ENCODE measurements at places on chromosomes 3 and 15. TPM values are rescaled to one million over a fixed set of nuclear protein-coding genes. Genes with fewer than 3 reads are reported as not detected.

DNA sequence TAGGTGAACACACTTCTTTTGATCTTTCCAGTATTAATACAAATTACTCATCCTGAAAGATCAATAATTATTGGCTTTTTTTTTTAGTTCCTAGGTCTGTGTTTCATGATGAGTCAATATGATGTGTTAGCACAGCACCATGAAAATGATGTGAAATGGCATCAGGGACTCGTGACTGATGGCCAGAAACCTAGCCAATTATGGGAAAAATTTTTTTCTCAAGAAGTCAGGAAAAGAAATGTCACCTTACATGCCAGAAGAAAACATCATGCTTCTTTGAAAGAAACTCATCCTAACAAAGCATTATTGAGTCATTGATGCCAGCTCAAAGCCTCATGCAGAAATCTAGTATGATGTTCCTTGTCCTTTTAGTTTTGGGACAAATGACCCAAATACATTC lies 468.3 kb upstream of the CBLB start:
- DNase-seq: no peak

The UBE3A gene
- 105 TPM for total RNA-seq

DNA sequence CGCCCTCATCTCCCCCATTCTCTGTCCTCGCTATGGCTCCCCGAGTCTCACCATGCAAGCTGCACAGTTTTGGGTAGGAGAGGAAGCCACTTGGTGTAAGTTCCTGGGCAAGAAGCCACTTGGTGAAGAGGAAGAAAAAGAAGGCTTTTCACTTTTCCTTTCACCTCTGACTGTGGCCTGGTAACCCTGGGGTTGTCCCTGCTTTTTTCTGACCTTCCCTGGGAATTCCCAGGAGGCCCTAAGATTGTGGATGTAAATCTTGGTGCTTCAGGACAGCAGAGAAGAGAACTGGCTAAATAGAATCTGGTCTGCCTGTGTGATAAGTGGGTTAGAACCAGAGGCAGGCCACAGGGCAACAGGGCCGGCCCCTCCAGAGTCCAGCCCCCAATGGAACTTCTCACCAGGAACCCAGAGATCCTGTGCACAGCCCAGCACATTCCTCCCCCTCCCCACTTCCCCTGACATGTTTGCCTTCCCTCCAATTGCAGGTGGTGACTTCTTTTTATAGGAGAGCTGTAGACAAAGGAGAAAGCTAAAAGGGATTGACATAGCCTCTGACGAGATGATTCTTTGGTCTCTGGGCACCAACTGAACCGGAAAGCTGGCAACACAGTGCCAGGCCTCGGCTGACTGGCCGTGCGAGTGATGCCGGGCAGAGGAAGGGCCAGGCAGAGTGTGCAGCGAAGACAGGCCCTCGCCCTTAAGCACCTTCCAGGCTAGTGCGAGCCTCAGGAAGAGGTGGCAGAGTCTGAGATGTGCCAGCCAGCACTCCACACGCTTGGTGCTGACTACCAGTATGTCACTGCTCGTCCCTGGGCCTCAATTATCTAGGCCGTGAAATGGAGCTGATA lies 19.4 kb upstream of the SKOR1 start:
- no peak for DNase-seq

The USP13 gene
- total RNA-seq: 9.4 TPM

The AADACL2 gene
- total RNA-seq: 0.14 TPM

- DNase-seq: no peak
Measured at GRCh38 chr15:100788418-100789105, 91.1 kb upstream of the ALDH1A3 start.

- DNase-seq: no peak
Measured at GRCh38 chr3:194824701-194825111, 139.0 kb downstream of the FAM43A start.

GRCh38 chr3:60633644-60634043 lies 617.6 kb downstream of the FHIT start:
- no peak for DNase-seq

GRCh38 chr15:32774022-32774421 lies 56.2 kb downstream of the GREM1 start:
- DNase-seq: no peak

DNA sequence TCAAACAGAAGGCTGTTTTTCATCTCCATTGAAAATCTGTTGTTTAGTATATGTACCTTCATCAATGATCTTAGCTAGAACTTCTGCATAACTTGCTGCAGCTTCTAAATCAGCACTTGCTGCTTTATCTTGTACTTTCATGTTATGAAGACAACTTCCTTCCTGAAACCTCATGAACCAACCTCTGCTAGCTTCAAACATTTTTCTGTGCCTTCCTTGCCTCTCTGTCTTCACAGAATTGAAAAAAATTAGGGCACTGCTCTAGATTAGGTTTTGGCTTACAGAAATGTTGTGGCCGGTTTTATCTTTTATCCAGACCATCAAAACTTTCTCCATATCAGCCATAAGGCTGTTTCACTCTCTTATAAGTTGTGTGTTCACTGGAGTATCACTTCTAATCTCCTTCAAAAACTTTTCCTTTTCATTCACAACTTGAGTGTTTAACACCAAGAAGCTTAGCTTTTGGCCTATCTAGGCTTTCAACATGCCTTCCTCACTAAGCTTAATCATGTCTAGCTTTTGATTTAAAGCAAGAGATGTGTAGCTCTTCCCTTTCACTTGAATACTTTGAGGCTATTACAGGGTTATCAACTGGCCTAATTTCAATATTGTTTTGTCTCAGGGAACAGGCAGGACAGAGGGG lies 78.6 kb downstream of the IGSF11 start:
- no peak for DNase-seq

The HDGFL3 gene
- total RNA-seq: 30.3 TPM

DNA sequence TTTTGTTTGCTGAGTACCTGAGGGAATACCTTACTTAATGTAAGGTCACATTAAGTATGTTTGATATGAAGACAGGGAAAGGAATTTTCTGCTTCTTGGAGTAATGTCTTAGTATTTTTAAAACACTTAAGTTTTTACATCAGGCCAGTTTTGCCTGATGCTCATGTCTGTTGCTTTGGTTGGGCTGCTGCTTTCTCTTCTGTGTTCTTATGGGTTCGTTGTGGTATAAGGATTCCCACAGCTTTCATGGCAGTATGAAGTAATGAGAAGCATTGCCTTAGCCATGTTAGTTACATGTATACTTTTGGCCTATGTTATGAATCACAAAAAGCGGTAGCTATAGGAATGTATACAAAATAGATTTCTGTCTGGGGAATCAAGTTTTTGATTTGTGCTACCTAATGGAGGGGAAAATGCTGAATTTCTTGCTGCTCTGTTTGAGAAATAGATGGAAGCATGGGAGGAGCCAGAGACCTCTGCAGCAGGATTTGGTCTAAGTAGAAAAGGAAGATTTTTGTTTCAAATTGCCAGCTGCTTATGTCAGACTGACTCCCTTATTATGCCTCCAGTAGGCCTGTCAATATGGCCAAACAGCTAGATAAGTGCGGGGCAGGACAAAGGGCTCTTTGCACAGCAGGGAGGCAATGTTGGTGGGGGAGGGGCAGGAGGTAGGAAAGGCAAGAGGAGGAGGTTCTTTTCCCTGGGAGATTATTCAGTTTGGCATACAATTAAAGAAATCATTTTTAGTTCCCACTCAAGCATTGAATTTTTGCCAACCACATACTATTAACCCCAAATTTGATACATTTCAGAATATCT lies 5.2 kb downstream of the SETD5 start:
- peak; percentile 54 for DNase-seq

DNA sequence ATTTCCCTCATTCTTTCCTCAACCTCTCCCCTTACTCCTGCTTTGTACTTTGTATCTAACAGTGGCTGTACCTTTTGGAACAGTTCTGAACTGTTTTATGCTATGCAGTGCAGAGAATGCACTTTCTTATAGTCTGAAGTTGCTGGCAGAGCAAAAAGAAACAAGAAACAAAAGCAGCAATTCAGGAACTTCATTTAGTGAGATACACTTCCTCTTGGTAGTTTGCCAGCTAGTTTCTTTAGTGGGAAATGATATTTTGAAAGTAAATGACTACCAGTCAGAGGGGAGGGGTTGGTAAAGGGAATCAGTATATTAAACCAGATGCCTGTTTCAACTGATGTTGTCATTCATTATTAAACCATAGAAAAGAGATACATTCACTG lies 55.0 kb upstream of the CHD2 start:
- no peak for DNase-seq

The ADCY5 gene
- total RNA-seq: 25.8 TPM

DNA sequence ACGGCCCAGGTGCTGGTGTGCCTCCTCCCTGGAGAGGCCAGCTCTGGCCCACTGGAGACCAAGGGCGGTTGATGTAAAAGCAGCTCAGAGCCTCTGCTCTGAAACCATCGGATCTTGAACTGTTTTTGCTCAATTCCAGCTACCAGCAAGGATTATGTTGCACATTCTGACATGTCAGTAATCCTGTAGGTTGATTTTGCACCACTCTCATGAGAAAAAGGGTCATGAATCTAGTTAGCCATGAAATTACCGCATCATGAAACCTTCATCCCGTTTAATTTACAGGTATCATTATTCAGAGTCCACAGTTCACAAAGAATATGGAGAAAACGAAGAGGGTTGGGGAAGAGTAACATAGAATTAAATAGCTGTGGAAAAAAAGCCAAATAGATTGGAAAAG lies 120.4 kb upstream of the NSMCE3 start:
- no peak for DNase-seq

The ROPN1 gene
- total RNA-seq: not detected

The OIP5 gene
- 1.8 TPM for total RNA-seq

DNA sequence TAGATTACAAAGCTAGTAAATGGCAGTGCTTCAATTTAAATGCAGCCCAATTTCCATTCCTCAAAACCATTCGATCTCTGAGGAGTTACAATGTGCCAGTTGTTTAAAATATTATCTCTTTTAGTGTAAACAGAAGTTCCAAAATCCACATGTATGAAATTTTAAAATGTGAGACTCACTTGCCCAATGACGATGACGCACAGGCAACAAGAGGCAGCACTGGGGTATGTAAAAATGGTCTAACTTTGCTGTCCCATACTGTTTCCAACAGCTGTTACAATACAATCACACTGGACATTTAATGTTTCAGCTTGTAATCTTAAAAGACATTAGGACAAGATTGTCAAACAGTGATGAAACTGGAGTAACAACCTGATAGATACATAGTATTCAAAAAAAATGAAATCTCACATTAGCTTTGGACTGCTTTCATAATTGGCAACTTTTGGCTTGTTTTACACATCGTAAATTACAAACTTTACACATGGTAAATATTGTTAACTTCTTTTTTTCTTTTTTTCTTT lies 12.2 kb downstream of the SLTM start:
- no peak for DNase-seq

- DNase-seq: no peak
Measured at GRCh38 chr3:125634336-125634950, 39.1 kb upstream of the OSBPL11 start.

- no peak for DNase-seq
Measured at GRCh38 chr3:31013843-31014242, 119.4 kb upstream of the GADL1 start.

The ADAMTS7 gene
- 13.8 TPM for total RNA-seq

- no peak for DNase-seq
Measured at GRCh38 chr15:31828594-31828993, 201.7 kb upstream of the CHRNA7 start.

GRCh38 chr3:134308350-134308891 lies 57.8 kb upstream of the RYK start:
- peak; percentile 82 for DNase-seq
